ENCODE measurements at places on chromosomes 1 and 21. TPM values are rescaled to one million over a fixed set of nuclear protein-coding genes. Genes with fewer than 3 reads are reported as not detected.

Gene C8A
- total RNA-seq = not detected

Gene SLC2A1
- total RNA-seq = 87.5 TPM

Gene RPE65
- not detected for total RNA-seq

Gene ARHGEF11
- 38.5 TPM for total RNA-seq

GRCh38 chr1:93571623-93572310 lies 109.9 kb downstream of the BCAR3 start:
- no peak for DNase-seq

DNA sequence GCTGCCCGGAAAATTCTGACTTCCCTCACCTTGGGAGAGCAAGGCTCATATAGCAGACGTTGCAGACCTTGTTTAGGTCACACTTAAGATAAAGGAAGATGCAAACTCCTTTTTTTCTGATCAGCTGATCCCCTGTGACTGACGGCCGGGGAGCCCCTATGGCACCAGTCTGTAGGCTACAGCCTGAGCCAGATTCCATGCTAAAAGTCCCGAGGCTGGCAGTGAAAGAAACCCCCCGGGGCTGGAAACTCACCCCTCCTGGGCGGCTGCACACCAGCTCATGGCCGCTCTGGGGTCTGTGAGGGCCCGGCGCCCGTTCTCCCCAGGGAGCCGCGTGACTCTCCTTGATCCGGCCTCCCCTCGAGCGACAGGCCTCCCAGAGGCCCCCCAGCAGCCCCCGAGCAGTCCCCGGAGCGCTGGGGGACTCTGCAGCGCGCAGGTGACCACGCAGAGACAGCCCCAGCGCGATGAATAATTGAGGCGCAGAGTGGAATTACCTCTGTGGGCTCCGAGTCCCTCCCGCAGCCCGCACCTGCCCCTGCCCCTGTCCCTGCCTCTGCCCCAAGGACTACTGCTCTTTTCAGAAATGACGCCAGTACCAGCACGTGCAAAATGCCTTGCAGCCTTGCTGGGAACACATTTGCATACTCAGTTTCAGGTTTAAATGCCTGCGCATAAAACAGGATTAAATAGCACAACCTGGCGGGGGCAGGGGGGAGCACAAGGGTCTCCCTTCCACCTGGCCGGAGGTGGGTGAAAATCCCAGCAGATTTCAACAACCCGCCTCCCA lies 62.6 kb upstream of the CLDN14 start:
- DNase-seq = no peak

- no peak for DNase-seq
Observed at GRCh38 chr21:33080776-33081175, 10.8 kb downstream of the OLIG1 start.
